Stimulated activated CD8-positive, alpha-beta memory T cell treated with anti-CD3 and anti-CD28 coated beads, Interleukin-4, amount 100 ng/mL, for 4 hours (primary cell): ENCODE measurements at places on chromosomes 2 and 18.

DNA sequence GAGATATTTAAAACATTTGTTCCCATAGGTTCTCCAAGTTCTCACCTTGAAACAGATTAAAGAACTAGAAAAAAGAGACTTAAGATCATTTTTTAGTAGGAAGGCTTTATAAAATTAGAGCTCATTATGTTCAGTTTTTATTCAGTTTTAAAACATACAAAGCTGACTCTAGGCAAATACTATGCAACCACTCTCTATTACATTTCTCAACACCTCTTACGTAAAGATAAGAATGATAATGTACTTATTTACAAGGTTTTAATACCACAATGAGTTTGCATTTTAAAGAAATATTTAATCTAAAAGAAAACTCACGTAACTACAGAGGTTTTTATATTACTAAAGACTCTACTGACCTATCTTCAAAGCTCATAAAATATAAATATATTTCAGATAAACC lies 68.8 kb downstream of the TMEM131 start:
- DNase-seq, result no peak

DNA sequence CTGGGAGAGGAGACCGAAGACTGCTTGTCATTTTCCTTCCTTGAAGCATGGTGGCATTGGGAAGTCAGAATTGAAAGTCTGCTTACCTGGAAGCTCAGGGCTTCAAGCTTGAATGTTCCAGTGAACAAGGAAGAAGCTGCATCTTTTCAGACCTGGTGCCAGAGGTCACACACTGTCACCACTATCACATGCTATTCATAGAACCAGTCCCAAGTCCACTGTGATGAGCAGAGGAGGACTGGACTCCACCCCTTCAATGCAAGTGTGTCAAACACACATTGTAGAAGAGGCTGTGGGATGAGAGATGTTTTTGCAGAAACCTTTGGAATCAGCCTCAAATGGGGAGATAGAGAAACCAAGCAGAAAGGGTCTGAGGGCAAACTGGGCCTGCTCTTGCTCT lies 81.4 kb downstream of the LYPD1 start:
- DNase-seq, result no peak

DNA sequence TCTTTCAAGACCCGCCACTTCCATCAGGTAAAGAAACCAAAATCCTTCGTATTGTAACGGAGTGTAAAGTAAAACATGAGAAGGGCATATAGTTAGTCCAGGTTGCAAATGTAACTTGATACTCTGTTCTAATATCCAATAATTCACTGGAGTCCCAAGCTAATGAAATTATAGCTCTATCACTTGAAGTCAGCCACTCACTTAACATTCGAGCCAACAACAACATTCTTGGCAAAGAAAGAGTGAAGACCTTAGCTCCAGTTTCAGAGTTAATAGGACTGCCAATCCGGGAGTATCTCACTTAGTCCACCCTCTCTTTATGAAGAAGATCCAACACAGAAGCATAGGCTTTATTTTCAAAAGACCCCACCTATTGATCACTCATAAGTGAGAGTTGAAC lies 298.0 kb upstream of the SOX11 start:
- DNase-seq, result no peak

DNA sequence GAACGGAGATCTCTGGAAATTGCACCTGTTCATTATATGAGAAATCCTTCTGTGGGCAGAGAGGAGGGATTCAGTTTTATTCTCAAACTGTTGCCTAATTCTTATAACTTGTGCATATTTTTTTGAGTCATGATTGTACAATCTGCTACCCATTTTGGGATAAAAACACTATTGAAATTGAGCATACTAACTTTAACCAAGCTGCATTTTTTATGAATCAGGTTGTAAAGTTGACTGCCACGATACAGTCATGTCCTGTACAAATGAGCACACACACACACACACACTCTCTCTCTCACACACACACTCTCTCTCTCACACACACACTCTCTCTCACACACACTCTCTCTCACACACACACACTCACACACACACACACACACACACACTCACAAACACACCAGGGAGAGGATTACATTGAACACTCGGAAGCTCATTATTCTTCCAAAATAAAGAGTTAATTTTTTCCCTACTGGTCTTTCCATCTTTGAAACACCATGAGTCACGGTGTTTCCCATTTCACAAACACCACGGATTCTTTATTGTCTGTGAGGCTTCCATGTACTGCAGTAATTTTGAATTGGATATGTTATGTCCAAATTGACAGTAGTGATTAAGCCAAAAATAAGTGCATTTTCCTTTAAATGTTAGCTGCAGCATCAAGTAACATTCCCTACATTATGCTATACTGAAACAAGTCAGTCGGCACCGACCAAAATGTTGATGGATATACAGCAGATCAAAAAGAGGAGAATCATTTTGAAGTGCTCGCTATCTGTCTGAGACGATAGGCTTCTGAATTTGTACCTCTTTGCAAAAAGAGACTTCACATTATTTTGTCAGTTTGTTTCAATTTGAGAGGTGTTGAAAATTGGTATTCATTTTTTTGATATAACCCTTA lies 216.9 kb downstream of the ARHGAP15 start:
- DNase-seq, result no peak

DNA sequence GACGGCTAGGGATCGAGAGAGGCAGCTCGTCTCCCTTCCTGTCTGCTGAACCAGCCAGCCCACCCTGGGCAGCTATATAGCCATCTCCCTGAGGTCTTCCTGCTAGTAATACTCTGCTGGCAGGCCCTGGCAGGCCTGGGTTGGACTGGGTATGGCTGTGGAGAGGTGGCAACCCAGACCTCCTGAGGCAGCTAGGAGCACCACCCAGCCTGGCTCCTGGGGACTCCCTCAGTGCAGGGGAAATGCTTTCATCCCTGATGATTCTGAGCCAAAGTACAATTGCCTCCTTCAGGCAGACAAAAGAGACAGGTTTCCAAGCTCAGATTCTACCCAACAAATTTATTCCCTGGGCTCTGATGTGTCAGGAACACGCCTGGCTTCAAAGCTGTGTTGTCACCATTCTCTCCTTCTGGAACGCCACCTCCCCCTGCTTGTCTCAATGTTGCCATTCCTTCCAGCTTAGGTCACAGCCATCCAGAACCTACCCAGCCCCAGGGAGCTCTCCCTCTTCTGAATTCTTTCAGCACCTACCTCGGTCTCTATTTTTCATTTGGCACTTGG lies 4.7 kb upstream of the DNAJB2 start:
- DNase-seq, result no peak

- no peak for DNase-seq
Measured at GRCh38 chr18:25826823-25827222, 263.6 kb downstream of the SS18 start.

DNA sequence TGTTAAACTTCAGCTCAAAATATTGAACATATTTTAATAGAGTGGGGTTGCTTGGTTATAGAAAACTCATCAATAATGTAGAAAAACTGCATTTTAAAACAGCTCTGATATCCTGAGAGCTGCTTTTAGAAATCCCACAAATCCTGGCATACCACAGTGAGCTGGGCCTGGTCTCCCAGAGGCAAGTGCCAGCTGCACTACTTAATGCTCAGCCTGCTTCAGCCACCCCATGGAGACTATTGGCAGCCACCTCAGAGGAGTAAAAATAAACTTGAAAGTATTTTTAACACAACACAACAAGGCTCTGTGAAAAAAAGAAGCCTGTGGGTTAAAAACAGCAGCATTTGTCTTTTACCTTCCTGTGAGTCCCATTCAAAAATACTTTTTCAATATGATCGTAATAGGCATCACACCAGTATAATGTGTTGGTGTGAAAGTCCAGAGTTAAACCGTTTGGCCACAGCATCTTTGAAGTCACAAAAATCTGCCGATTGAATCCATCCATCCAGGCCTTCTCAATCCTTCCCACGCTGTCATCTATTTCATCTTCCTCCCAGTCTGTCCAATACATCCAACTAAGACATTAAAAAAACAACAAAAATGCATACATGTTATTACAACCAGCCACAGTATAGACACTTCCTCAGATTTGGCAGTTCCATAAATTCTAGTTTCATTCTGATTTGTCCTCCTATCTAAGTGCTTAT lies 1115.3 kb downstream of the LRP1B start:
- DNase-seq, result no peak

- no peak for DNase-seq
Measured at GRCh38 chr2:84857566-84857965, 23.3 kb downstream of the TRABD2A start.

- no peak for DNase-seq
Measured at GRCh38 chr2:138534791-138535190, 33.2 kb downstream of the SPOPL start.

DNA sequence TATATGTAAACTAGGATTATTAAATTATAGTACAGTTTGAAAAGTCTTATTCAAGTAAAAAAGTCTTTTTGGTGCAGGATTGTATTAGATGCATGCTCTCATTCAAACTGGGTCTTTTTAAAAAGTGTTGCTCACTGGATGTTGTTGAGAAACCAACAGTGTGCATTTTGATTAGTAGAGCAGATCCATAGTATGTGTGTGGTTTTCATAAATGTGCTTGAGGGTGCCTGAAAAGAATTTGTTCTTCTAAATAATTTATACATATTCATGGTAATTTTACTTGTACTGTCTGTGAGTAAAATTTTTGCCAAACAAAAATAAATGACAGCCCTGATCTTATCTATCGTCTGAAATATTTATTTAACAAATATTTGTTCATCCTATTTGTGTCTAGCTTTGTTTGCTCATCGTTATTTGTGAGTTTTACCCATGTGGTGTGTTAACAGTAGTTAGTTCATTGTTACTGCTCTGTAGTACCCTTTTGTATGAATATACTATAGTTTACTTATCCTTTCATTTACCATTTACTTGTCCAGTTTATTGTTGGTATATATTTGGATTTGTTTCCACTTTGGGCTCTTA lies 50.4 kb downstream of the PTPN4 start:
- DNase-seq, result no peak

DNA sequence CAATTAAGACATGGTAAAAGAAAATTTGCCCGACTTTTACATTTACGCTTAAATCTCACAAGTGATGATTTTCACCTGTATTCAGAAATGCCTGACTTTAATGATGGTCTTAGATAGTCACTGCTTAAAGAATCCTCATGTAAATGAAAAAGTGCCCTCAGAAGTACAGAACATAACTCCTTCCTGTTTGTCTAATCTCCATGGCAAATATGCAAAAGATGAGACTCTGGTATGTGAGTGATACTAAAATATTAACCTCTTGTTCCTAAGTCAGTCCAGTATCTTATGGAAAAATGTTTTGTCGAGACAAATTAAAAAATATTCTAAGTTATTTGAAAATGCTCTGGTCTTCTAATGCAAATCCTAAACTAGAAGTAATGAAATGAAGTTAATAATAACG lies 29.2 kb downstream of the KCTD1 start:
- DNase-seq, result no peak

- DNase-seq, result no peak
Measured at GRCh38 chr2:105378921-105379383, 19.9 kb downstream of the FHL2 start.

GRCh38 chr2:27461118-27461517 lies 18.9 kb downstream of the KRTCAP3 start:
- no peak for DNase-seq

DNA sequence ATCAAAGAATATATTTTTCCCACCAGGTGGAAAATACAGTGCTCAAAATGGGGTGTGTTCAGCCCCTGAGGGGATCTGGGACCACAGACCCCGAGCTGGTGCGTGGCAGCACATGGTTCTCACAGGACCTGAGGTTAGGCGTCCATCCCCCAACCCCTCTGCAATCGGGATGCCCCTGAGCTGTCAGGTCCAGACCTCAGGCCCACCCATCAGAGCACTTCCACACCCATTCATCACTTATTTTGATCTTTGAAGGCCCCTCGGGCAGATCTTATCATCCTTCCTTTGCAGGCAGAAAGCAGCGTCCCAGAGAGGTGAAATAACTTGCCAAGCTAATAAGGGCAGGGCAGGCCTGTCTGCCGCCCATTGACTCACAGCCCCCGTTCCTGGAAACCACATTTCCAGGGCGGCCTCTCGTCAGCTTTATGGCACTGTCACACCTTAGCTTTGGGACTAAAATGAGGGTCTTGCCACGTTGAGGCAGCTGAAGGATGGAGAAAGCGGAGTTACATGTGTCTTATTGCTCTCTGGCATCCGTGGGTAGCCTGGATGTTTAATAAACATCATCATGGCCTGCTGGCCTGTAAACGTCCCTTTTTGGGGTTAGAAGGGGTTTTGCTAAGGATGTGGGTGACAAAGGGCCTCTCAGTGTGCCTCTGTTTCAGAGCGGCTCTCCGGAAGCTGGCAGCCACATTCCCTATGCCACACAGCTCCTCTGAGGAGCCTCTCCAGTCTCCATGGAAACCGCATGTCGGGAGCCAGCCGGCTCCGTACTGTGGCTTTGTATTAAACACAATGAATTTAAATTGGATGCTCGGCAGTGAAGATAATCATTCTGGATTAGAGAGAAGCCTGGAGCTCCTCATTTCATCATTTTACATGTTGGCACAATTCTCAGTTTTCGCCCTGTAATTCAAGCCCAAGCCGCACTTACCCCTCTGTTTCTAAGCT lies 58.3 kb upstream of the MAPRE3 start:
- no peak for DNase-seq

- DNase-seq, result no peak
Measured at GRCh38 chr2:10820562-10820961, 8.0 kb upstream of the PDIA6 start.

GRCh38 chr2:63778391-63778790 lies 63.3 kb upstream of the UGP2 start:
- DNase-seq, result no peak

DNA sequence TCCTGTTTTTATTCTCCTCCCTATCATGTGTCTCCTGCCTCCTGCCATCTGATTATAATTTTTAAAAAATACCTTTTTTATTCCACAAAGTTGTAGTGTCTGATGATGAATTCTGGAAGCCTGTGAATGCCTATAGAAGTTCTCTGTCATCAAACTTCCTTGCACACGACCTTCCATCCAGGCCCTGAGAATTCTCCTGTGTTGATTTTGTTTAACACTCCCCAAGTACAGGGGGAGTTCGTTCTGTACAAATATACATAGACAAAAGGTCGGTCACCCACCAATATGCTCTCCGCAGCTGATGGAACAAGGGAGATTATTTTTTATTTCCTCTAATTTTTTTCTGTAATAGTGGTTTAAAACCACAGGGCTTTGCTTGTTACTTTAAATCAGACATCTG lies 232.5 kb downstream of the PIEZO2 start:
- DNase-seq, result no peak

DNA sequence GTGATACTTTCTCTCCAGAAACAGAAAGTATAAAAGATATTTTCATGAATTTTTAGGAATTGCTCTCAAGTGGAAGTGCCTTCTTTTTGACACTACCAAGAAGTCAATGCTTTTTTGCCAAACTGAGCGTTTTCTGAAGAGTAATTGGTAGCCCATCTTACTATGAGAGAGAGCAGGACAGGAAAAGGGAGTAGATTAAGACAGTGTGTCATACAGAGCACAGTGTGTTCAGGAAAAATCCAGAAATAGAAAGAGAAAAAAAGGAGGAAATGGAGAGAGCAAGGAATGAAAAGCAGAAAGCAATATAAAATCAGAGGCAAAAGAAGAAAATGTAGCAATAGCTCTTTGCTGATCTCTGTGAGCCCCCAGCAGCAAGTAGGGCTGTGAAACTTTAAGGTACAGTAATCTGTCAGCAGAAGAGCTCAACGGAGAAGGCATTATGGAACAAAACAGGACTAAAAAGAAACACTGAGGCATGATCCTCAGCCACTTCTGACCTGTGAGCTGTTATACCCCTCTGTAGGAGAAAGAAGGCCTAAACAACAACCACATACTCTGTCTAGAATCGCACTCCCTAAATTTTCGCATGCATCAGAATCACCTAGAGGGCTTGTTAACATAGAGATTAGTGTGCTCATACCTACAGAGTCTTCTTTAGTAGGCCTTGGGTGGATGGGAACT lies 15.0 kb upstream of the PGAP1 start:
- no peak for DNase-seq

- no peak for DNase-seq
Measured at GRCh38 chr2:204134421-204134820, 197.9 kb downstream of the ICOS start.
